ENCODE measurements at places on chromosomes 13 and 19. TPM values are rescaled to one million over a fixed set of nuclear protein-coding genes. Genes with fewer than 3 reads are reported as not detected.

SHC2 gene
- total RNA-seq = 28.4 TPM

FXYD1 gene
- total RNA-seq = not detected

SIGLEC14 gene
- total RNA-seq = not detected

CKM gene
- total RNA-seq = under 0.01 TPM

PSG3 gene
- total RNA-seq = not detected

SERPINE3 gene
- total RNA-seq = not detected

SYNGR4 gene
- not detected for total RNA-seq

POLR1D gene
- 86.1 TPM for total RNA-seq

KIR2DL1 gene
- not detected for total RNA-seq

TTC9B gene
- total RNA-seq = not detected

GRIN2D gene
- total RNA-seq = 0.22 TPM

ZNF763 gene
- 0.79 TPM for total RNA-seq

ZNF528 gene
- total RNA-seq = 8.1 TPM

TEX30 gene
- 30.8 TPM for total RNA-seq

RFPL4AL1 gene
- total RNA-seq = 0.22 TPM

DDX39A gene
- 64.1 TPM for total RNA-seq

ZSWIM4 gene
- total RNA-seq = 11.3 TPM

SBK3 gene
- total RNA-seq = 0.22 TPM

- peak; percentile 73 for DNase-seq
Measured at GRCh38 chr13:97030705-97031452, 36.6 kb upstream of the OXGR1 start.

- DNase-seq = no peak
Measured at GRCh38 chr19:29439021-29439420, 86.8 kb upstream of the VSTM2B start.

GRCh38 chr13:50071379-50071778 lies 56.1 kb downstream of the KCNRG start:
- peak; percentile 6 for DNase-seq

DNA sequence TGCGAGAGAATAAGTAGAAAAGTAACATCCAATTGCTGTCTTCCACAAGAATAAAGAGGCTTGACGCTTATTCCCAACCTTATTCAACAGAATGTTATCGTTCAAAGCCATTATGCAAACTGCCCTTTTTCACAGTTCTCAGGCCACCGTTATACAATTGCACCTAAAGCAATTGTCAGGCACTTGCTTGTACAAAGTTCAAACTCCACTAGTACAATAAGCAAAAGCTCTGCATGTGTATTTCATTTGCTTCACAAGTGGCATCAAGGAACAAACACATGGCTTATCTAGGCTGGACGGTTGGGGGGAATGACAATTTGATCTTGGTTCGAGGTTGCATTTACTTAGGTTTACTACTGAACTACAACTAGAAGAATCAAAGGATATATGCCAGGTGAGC lies 815.6 kb downstream of the EFNB2 start:
- DNase-seq = no peak

DNA sequence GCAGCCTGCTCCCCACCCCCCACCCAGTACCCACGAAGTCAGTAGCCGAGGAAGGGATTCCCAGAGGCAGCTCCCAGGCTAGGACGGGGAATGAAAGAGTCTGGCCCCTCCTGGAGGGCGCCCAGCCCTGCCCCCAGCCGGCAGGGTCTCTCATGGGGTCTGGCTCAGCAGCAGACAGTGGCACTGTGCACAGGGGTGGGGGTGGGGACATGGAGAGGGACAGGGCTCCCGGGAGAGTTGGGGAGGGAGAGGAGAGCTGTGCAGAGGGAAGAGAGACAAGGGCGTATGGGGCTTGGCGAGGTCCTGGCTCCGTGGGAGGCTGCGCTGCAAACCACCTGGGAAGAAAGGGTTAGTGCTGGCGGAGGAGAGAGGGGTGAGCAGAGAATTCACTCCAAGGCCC lies 27.7 kb upstream of the ASF1B start:
- DNase-seq = no peak

GRCh38 chr13:73369095-73369494 lies 310.3 kb downstream of the KLF5 start:
- no peak for DNase-seq

DNA sequence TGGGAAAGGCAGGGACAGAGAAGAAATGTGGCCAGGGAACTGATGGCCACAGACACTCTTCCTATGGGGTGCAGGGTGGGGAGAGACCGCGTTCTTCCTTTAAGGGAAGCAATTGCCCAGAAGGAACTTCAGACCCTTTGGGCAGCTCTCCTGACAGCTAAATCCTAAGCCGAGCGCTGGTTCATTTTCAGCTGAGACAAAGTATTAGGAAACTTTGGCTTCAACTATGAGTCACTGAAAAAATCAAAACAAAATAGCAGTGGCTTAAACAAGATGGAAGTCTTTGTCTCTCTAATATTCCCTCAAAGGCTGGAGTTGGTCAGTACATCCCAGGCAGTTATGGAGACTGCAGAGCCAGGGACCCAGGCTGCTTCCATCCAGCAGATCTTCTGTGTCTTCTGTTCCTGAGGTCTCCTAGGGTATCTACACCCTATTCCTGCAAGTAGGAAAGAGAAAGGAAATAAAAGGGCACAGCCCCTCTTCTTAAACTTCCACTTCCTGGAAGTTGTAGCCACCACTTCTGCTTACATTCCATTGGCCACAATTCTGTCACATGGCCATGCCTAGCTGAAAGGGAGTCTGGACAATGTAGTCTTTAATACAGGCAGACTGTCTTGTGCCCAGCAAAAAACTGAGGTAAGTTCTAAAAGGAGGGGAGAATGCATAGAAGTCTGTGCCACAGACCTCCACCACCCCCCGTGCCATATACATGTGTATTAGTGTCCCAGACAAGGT lies 163.5 kb downstream of the KATNAL1 start:
- DNase-seq = no peak

DNA sequence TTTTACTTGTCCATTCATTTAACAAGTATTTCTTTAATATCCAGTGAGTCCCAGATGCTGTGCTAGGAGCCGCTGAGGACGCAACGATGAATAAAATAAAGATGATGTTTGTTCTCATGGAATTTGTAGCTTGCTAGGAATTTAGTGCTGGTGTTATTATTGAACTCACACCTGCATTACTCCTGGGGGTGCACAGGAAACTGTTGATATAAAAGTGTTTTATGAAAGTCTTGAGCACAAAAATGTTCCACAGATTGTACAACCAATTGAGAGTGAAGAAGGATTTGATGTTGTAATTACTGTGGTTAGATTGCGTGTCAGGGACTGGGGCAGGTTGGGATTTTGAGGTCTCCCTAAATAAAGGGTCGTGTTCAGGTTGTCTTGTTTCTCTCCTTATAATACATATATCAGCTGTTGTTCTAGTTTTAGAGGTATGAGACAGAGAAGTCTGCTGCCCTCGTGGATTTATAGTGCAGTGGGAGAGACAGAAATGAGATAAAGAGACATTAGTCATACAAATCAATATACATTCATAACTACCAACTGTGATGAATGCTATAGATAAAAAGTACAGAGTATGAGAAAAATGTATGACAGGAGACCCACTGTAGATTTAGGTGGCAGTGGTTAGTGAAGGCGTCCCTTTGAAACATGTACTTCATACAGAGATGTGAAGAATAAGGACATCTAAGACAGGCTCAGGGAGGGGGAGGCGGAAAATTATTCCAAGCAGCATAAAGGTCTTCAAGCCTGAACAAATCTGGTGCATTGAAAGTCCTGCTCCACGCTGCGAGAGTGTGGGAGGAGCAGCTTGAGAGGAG lies 11.3 kb downstream of the CACNG6 start:
- no peak for DNase-seq

DNA sequence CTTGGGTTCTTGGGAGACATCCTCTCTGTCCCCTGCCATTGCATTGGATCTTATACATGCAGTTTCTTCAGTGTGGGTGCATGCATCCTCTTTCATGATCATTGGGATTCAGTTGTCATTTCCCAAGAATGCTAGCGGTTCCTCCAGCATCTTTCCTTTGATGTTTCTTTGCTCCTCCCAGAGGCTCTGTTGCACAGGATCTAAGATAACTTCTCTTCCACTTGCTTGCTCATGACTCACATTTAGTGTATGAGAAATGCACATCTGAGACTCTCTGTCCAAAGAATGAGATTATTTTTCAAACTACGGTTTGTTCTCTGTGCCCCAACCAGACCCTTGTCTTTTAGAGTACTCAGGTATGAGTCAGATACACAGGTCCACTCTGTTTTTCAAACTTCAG lies 197.1 kb downstream of the NDFIP2 start:
- peak; percentile 3 for DNase-seq

GRCh38 chr13:63190742-63191141 lies 1775.1 kb upstream of the PCDH20 start:
- no peak for DNase-seq

GRCh38 chr13:103140001-103140671 lies 73.9 kb upstream of the SLC10A2 start:
- DNase-seq = no peak

DNA sequence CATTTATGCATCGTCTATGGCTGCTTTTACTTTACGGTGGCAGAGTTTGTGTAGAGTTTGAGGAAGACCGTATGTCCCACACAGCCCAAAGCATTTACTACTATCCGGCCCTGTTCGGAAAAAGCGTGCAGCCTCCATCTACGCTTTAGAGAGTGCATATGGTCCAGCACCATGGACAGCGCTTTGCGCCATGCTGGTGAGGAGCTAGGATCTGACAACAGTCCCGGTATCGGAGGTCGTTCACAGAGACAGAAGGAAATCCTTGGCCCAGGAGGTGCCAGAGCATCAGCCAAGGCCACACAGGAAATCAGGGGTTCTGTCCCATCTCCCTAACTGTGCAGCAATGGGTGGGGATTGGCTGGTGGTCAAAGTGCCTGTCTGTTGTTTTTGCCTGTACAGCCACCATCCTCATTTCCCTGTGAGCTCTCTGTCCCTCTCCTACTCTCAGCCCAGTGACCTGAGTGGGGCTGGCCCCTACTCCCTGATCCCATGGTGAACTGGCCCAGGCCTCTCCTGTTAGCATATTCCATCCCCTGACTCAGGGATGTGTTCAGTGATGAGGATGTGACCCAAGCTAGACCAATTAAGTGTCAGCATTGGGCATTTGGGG lies 16.2 kb upstream of the PRODH2 start:
- DNase-seq = peak; percentile 70

GRCh38 chr19:17305216-17305516 lies 506 bp upstream of the MRPL34 start:
- DNase-seq = no peak

- DNase-seq = no peak
Measured at GRCh38 chr13:23392313-23392712, 41.2 kb downstream of the SACS start.

DNA sequence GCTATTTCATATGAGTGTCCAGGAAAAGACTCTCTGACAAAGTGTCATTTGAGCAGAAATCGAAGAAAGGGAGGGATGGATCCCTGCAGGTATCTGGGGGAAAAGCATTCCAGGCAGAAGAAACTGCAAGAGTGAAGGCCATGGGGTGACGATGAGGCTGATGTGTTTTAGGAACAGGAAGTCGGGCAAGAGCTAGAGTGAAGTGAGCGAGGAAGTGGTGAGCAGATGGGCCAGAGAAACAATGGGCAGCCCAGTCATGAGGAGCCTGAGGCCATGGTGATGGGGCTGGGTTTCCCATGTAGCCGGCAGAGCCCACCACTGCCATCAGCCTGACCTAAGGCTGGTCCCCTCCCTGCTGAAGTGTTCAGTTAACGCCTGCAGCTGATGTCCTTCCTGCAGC lies 150.2 kb downstream of the TNFSF13B start:
- no peak for DNase-seq

DNA sequence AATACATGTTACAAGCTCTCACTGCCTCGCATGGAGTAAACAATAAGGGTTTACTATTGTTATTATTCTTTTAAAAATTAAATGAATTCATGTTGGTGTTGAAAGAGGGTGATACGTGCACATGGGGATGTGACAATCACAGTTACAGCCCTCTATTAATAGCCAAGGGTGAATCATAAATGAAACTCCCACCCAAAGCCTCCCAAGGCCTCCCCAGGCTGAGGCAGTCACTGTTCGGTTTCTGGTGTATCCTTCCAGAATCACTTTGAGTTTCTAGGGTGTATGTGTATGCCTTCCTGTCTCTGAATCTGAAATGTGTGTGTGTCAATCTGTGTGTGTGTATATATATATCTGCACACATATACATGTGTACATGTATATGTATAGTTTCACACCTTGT lies 73.4 kb downstream of the AKAP11 start:
- DNase-seq = no peak

DNA sequence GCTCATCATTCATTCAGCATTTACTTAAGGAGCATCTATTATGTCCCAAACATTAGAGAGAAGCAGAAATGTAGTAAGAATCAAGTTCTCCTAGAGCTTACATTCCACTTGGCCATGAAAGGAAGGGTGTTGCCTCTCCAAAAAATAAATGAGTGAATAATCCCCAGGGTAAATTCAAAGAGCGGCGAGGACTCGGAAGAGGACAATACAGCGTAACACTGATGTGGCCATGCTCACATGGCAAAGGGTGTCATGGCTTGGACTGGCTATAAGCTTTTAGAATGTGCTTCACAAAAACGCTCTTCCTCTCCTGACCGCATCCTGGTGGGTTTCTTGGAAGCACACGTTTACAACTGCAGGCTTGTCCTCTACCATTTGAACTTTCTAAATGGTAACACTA lies 290.2 kb downstream of the IRS2 start:
- no peak for DNase-seq

DNA sequence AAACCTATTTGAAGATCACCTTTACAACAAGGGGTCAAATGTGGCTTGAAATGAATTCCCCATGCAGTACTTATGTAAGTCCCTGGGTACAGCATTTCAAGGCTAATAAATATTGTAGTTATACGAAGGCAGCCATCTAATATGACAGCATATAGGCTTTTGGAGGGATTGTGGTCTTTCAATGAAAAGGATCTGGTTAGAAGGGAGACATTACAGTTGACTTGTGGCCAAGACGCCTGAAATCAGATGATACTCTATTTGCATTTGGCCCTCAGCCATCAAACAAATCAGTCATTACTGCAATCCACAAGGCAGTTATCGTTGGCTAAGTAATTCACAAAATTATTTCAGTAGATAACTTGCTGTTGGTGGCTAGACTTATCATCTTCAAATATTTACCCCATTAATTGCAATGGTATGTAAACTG lies 242.7 kb downstream of the DCLK1 start:
- no peak for DNase-seq

- DNase-seq = no peak
Measured at GRCh38 chr13:109840201-109840892, 54.0 kb upstream of the IRS2 start.

- peak; percentile 70 for DNase-seq
Measured at GRCh38 chr19:2627319-2627829, 75.1 kb downstream of the GNG7 start.

GRCh38 chr13:110155072-110155471 lies 151.9 kb downstream of the COL4A1 start:
- no peak for DNase-seq

- DNase-seq = no peak
Measured at GRCh38 chr19:17811103-17811502, 10.2 kb downstream of the INSL3 start.

All from lung microvascular endothelial cell (primary cell).